Calu3 (cell line): ENCODE measurements at places on chromosomes 4 and X. TPM values are rescaled to one million over a fixed set of nuclear protein-coding genes. Genes with fewer than 3 reads are reported as not detected.

The EMCN gene
- not detected in 2 replicates for total RNA-seq

GRCh38 chr4:44931720-44932119 is 205.4 kb upstream of the GNPDA2 start:
- no peak for DNase-seq

DNA sequence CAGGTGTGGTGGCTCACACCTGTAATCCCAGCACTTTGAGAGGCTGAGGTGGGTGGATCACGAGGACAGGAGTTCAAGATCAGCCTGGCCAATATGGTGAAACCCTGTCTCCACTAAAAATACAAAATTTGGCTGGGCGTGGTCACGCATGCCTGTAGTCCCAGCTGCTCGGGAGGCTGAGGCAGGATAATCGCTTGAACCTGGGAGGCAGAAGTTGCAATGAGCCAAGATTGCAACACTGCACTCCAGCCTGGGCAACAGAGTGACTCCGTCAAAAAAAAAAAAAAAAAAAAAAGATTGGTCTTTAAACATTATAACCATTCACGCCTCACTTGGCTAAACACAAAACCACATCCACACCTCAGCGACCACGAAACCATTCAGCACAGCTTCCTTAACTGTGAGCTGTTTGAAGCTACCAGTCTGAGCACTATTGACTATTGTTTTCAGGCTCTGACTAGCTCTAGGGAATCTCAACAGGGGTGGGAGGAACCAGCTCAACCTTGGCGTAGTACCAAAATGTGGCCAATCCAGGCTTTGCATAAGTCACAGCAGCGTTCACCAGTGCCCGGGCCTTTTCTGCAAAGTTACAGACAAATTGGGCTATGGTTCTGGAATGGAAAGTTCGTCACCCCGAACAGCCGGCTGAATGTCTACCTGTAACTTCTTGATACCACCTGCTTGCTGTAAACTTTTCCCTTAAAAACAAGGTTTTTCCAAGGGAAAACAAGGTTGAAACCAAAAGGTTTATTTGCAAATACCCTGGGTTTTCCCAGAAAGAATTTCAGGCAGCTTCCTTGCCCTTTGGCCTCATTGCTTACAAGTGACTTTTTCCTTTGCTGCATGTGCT is 73.6 kb upstream of the DHX15 start:
- peak; percentile 75 for DNase-seq

- DNase-seq: no peak
These were observed 24.1 kb downstream of the AGTR2 start for GRCh38 chrX:116194649-116195048.

DNA sequence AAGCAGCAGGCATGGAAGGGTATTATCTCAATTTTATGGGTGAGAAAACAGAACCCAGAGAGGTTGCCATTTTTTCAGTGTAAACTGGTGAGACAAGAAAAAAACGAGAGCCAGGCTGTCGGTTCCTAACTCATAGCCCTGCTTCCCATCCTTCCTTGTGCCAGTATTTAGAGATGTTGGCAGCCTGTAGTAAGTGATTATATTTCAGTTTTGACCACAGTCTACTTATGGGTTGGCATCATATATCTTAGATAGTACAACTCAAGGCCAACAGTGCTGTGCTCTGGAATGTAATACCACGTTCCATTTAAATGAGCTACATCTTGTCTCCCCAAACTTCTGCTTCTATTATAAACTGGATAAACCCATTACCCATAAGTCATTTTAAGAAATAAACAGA is 40.8 kb downstream of the XK start:
- DNase-seq: no peak

- no peak for DNase-seq
These were observed 11.8 kb downstream of the TBC1D9 start for GRCh38 chr4:140744421-140744820.

DNA sequence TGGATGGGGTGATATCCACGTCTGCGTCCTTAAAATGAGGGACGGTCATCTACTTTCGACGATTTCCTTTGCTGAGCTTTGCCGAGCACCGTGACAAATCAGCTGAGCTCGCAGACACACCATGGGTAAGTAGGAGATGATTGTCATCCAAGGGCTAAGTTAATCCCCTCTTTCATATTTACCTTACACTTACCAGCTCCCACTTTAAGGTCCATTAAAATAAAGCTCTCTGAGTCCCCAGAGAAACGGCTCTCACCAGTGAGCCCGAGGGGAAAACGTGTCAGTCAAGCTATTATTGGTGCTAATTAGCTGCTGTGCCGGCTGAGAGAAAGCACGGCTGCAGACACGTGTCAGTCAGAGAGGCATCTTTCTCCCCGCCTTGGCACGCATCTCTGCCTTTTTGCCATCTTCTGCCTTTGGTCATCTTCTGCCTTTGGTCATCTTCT is 72.2 kb downstream of the CRLF2 start:
- DNase-seq: no peak

The CSAG3 gene
- total RNA-seq: not detected in 2 replicates

The NXF2B gene
- total RNA-seq: not detected in 2 replicates

GRCh38 chr4:89295415-89295927 is 12.1 kb downstream of the GPRIN3 start:
- DNase-seq: no peak

DNA sequence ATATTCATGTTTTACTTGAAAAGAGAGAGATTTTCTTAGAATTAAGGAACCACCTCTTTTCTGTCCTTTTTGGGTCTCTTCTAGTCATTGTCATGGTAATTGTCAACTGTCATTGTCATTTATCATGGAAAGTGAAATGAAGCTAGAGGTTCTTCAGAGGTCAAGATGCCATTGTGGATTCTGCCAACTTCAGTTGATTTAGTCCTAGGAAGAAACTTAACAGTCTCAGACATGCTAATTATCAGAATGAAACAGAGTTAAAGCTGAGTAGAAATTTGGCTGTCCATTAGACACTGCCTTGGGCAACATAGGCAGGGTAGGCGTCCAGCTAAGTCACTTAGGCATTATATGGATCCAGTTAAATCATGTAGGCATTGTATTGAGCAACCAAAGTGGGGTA is 796.1 kb upstream of the ADGRL3 start:
- no peak for DNase-seq

DNA sequence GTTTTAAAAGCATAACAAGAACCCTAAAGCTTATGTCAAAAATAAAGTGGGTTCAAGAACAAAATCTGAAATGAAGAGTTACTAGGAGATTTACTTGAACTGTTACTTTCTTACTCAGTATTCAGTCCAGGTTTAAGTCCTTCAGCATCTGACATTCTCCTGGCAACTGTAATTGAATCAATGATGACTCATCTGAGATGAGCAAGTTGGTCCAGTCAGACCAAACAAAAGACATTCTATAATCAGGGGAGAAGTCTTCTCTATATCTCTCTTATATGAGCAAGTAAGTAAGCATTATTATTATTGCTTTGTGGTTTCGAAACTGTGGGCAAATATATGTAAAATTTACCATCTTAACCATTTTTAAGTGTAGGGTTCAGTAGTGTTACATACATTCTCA is 34.6 kb downstream of the MAP9 start:
- DNase-seq: no peak

GRCh38 chr4:10104211-10104990 is 12.2 kb downstream of the WDR1 start:
- no peak for DNase-seq
